Bronchial epithelial cell (primary cell): ENCODE measurements at places on chromosomes 4 and X. TPM values are rescaled to one million over a fixed set of nuclear protein-coding genes. Genes with fewer than 3 reads are reported as not detected.

DNA sequence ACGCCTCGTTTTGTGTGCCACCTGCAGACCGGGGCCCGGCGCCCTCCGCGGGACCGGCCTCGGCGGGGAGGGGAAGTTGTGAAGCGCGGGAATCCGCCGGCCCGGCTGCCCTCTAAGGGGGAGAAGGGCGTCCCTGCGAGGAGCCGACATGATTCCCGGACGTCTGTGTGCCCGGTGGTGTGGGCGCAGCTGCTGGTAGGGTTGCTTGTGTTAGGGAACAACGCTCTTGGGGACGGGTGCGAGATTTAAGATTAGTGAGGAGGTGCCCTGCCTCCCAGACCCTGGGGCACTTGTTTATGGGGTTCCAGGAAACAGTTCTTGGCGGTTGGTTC is 627 bp downstream of the CDKN2AIP start:
- DNase-seq = peak; percentile 11

DNA sequence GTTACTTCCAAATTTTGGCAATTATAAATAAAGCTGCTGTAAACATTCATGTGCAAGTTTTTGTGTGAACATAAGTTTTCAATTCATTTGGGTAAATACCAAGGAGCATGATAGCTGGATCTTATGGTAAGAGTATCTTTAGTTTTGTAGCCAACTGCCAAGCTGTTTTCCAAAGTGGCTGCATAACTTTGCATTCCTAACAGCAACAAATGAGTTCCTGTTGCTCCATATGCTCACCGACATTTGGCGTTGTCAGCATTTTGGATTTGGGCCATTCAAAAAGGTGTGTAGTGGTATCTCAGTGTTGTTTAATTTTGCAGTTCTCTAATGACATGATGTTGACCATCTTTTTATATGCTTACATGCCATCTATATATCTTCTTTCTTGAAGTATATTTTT is 208.5 kb downstream of the INPP4B start:
- DNase-seq = no peak

The NUP62CL gene
- 3.9 and 5.1 TPM in 2 replicates for total RNA-seq

DNA sequence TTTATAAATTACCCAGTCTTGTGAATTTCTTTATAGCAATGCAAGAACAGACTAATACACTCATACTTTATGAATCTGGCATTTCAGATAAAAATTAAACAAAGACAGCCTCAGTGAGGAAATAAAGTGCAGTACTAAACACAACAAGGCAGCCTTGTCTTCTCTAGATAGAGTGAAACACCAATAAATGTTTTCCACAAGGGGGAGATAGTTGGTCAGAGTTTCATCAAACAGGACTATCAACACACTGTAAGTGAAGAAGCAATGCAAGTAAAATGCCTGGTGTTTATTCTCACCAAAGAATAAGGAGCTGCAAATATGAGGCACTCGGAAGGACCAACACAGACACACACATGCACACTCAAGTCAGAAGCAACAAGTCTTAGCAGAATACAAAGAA is 62.8 kb downstream of the FAM9B start:
- DNase-seq = peak; percentile 53

The CXCL9 gene
- total RNA-seq = not detected in 2 replicates

- no peak for DNase-seq
These were observed 38.9 kb upstream of the PHEX start for GRCh38 chrX:21993265-21993664.

The IQSEC2 gene
- total RNA-seq = 3.4 and 5.9 TPM in 2 replicates

DNA sequence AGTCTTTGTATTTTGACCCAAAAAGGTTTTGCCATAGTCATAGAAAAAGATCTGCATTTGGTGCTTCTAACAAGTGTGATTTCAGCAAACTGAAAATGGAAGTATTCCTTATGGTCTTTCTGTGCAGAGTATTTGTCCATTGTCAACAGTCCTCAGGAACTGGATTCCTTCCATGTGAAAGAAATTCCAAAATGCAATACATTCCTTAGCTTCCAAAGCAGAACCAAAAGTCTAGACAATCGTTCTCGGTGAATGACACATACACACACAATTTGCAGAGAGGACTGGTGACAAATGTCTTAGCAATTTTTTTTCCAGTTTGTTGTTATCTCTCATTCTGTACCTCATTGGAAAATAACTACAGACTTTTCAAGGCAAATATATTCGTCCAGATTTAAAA is 562.2 kb upstream of the SLIT2 start:
- DNase-seq = peak; percentile 57

DNA sequence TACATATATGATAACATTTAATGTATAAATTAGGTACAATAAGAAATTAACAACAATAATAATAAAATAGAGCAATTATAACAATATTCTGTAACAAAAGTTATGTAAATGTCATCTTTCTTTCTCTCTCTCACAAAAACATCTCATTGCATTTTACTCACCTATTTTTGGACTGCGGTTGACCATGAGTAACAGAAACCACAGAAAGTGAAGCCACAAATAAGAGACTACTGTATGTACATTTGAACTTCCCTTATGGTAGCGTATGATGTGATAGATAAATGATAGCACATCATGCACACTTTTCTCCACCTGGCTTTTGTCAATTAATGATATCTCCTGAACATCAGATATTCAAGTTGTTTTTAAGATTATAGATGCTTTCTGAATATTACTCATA is 80.5 kb downstream of the HNRNPD start:
- DNase-seq = no peak

The ZFP92 gene
- 0.53 and 1.3 TPM in 2 replicates for total RNA-seq

DNA sequence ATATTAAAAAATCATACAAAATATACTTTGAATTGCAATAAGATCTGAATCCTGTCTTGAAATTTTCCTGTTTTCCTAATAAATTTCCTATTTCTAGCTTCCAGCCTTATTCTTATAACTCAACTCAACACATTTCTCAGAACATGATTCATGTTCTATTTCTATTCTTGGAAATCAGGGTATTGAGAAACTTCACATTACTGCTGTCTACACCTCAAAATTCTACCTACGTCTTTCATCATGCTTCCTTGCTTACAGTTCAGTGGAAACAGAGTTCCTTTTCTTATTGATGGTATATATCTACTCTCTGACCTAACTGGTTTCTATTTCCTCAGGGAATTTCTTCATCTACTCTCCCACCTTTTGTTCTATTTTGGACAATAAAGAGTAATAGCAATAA is 2139.0 kb downstream of the ARAP2 start:
- peak; percentile 57 for DNase-seq

GRCh38 chr4:159106636-159107035 is 3.8 kb downstream of the RAPGEF2 start:
- no peak for DNase-seq

GRCh38 chr4:94926936-94927335 is 169.2 kb downstream of the BMPR1B start:
- no peak for DNase-seq

- no peak for DNase-seq
These were observed 115.1 kb downstream of the RBM47 start for GRCh38 chr4:40514497-40514951.

DNA sequence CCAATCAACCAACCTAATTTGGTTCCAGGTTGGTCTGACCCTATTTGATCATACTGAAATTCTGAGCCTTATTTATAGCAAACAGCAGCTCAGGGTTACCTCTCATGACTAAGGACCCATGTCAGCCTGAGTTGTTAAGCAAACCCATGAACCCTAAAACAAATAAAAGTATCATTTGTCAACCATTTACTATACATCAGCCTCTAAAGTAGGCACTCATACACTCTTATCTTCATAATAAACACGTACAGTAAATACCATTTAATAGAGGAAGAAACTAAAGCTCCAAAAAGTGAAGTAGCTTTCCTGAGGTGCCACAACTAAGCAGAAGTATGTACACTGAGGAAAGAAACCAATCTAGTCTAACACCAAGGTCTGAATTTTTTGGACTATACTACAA is 25.2 kb downstream of the MANBA start:
- DNase-seq = peak; percentile 19

- peak; percentile 99 for DNase-seq
These were observed 80.8 kb downstream of the ANKRD50 start for GRCh38 chr4:124631760-124632159.

The TACC3 gene
- 1.2 and 3.4 TPM in 2 replicates for total RNA-seq

The GSX2 gene
- not detected in 2 replicates for total RNA-seq

- no peak for DNase-seq
These were observed at the start of gene ITM2A for GRCh38 chrX:79366873-79367749. ITM2A (minus strand) TSS chrX:79367334; CDS start chrX:79367215, 119 bp downstream.

DNA sequence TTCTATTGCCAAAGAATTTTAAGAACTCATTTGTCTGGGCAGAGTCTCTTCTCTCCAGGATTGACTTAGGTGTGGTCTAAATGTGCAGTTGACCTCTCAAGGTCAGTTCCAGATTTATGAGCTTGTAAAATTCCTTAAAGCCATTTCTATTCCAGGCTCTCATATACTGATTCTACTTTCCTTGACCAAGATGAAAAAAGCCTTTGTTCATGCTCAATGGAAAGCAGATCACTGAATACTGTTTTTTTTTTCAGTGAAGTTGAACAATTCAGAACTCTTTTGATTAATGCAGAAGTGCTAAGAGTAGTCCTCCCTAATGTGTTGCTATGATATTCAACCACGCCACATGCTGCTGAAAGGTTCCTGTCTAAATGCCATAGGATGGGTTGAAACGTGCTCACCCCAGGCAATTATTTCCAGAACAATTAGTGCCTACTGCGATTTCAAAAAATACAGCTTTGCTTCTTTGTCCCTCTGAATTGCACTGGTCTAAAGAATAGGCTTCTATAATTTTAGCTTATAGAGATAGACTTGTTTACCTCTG is 312.4 kb upstream of the PABPC5 start:
- DNase-seq = no peak

The MAPK10 gene
- total RNA-seq = 3.4 and 5.4 TPM in 2 replicates

GRCh38 chrX:115499112-115499805 is 61.7 kb upstream of the PLS3 start:
- no peak for DNase-seq

The CDKL5 gene
- 2.6 and 4.5 TPM in 2 replicates for total RNA-seq

- DNase-seq = peak; percentile 3
These were observed 47.8 kb upstream of the CRMP1 start for GRCh38 chr4:5940470-5941203.

GRCh38 chr4:110361921-110362320 is 114.0 kb upstream of the ENPEP start:
- peak; percentile 73 for DNase-seq

The PCDH10 gene
- under 0.01 TPM in 2 replicates for total RNA-seq

The SPANXA1 gene
- not detected in 2 replicates for total RNA-seq

- DNase-seq = no peak
These were observed 249.2 kb downstream of the IDS start for GRCh38 chrX:149255860-149256259.

The TEX13A gene
- not detected in 2 replicates for total RNA-seq

- no peak for DNase-seq
These were observed 24.2 kb downstream of the CHST7 start for GRCh38 chrX:46597771-46598170.

The CTAG2 gene
- not detected in 2 replicates for total RNA-seq

DNA sequence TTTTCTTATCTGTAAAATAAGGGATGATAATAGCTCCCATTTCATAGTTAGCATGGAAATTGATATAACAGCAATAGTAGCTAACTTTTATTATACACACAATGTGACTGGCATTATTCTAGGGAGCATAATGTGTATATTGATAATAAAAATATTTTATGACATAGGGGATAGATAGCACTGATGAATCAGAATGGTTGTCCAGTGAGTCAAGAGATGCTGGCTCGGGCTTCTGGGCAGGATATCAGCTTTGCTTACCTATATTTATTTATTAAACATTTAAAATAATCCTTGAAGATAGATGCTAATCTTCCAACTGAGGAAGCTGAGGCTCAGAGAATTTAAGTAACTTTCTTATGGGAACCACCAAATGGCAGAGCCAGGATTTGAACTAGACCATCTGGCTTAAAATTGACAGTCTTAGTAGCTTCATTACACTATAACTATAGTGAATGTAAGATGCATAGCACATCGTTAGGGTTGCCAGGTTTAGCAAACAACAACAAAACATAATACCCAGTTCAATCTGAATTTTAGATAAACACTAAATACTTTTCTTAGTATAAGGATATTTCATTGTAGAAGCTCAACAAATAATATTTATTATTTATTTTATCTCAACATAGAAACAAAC is 2.7 kb downstream of the AFP start:
- no peak for DNase-seq

DNA sequence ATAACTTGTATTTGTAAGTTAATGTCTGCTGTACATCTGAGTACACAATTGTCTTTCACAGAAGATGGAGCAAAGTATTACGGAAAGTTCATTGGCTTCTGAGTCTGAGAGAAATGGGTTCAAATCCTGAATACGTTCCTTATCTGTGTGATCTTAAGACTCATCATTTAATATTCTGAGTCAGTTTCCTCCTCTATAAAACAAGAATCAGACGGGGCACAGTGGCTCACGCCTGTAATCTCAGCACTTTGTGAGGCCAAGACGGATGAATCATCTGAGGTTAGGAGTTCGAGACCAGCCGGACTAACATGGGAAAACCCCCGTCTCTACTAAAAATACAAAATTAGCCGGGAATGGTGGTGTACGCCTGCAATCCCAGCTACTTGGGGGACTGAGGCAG is 57.8 kb downstream of the APBB2 start:
- DNase-seq = no peak

The UVSSA gene
- 6.9 and 8.2 TPM in 2 replicates for total RNA-seq

DNA sequence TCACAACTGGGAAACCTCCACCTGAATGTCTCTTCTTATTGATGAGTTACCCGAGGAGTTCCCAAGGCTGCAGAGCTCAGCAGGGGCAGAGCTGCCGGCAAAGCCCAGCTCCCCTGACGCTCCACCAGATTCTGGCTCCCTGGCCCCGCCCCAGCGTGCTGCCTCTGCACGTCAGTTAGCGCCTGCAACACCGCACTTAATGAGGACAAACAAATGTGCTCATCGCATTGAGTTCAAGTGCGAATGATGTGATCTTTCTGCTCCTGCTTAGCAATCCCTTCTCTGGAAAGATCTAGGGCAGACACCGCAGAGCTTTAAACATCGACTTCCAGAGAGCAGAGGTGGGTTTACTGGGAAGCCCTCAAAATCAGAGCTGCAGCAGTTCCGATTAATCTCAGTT is 55.5 kb upstream of the FBXW7 start:
- peak; percentile 65 for DNase-seq

DNA sequence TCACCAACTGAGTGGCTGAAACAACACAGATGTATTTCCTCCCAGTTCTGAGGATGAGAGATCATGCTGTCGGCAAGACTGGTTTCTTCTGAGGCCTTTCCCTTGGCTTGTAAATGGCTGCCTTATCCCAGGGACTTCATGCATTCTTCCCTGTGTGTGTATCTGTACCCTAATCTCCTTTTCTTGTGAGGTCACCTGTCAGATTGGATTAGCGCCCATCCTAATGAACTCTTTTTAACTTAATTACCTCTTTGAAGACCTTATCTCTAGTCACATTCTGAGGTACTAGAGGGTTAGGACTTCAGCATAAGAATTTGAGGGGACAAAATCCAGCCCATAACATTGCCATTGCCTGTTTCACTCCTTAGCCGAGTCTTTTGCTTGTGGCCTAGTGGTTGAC is 59.5 kb upstream of the TMEM150C start:
- no peak for DNase-seq
